ENCODE measurements at places on chromosomes 1 and 21. TPM values are rescaled to one million over a fixed set of nuclear protein-coding genes. Genes with fewer than 3 reads are reported as not detected.

PGLYRP4 gene
- 3.5 TPM for total RNA-seq

LEFTY2 gene
- total RNA-seq, result not detected

CD2 gene
- not detected for total RNA-seq

OR2L13 gene
- not detected for total RNA-seq

TAS1R1 gene
- total RNA-seq, result not detected

YIPF1 gene
- 20.9 TPM for total RNA-seq

AHCTF1 gene
- total RNA-seq, result 24.5 TPM

CHIA gene
- not detected for total RNA-seq

KCND3 gene
- under 0.01 TPM for total RNA-seq

DSCAM gene
- 0.14 TPM for total RNA-seq

LRRC7 gene
- total RNA-seq, result not detected

GBP7 gene
- total RNA-seq, result not detected

WLS gene
- 37.3 TPM for total RNA-seq

VPS26C gene
- total RNA-seq, result 38.0 TPM

SLC1A7 gene
- not detected for total RNA-seq

F3 gene
- total RNA-seq, result 1,196 TPM

AK5 gene
- 2.3 TPM for total RNA-seq

BSND gene
- not detected for total RNA-seq

Data from airway epithelial cell (primary cell).